NCI-H1694 treated with DMSO at 0.1 percent for 48 hours (cell line): ENCODE measurements at places on chromosomes 12 and 14.

DNA sequence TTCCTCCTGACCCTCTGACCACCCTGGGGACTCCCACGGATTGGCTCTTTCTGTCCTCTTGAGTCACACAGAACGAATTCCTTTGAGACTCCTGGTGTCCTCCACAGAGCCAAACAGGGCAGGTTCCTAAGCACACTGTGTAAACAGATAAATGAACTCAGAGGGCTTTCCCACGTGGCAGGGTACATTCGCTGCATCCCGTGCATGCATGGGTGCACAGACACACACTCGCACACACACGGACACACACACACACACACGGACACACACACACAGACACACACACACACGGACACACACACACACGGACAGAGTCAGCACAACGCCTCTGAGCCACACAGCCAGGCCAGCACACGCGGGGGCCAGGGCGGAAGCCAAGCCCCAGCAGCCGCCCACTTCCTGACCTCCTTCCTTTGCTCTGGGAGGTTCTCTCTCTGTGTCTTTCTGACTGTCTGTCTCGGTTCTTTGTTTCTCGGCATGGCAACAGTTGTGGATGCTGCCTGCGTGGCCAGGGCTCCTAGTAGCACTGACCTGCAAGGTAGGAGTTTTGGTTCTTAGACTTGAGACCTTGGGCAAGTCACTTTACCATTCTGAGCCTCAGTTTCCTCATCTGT lies 706 bp downstream of the CRACR2A start:
- no peak for DNase-seq

DNA sequence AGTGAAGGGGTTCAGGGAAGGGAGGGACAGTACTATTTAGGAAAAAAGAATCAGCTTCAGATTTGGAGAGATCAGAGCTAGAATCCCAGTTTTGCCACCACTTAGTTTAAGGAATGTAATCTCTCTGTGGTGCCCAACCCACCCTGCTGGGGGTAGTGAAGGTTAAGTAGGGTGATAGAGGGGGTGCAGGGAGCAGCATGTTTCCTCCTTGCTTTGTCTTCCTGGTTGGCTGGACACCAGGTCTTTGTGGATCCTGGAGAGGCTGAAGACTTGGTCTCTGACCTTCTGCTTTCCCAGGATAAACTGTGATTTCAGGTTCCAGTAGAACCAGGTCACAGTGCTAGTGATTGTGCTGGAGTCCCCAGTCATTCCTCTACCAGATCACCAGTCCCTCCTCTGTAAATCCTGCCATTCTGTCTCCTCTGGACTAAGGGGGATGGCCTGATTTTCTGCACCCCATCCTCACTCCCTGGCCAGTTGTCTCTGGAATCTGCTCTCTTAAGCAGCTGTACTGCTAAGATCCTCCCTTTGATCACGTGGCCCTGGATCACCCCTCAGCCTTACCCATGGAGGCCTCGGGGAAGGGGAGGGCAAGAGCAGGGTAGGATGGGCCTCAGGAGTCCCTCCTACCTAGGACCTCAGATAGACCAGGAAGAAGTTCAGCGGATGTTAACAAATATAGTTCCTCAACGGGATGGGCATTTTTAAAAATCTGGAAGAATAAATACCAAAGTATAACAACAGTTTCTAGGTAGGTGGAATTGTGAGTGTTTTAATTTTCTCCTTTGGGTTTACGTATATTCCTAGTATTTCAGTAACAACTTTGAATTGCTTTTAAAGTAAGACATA lies 3.1 kb downstream of the MAP3K12 start:
- DNase-seq = no peak

DNA sequence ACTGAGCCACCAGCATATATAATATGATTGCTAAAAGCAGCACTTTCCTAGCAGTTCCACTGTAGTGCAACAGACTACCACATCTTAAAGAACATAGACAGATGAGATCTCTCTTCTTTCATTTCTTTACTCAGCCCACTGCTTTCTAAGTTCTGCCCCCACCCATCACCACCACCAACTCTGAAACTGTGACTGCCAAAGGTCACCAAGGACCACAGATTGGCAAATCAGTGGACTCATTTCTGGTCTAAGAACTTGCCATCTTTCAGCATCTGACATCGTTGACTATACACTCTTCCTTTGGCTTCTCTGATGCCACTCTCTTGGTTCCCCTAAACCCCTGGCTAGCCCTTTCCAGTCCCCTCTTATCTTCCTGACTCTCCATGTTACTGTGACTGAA lies 38.4 kb downstream of the IFNG start:
- no peak for DNase-seq

- DNase-seq = no peak
These were observed 5.7 kb upstream of the CAND1 start for GRCh38 chr12:67263471-67263870.

DNA sequence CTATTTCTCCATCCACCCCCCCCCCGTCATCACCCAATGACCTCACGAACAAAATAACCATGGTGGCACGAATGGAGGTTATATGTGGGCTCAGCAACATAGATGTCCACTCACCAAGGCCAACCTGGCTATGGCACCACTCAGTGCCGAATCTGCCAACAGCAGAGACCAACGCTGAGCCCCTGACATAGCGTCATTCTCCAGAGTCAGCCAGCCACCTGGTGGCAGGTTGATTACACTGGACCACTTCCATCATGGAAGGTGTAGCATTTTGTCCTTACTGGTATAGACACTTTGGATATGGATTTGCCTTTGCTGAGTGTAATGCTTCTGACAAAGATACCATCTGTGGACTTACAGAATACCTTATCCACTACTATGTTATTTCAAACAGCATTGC lies 24.2 kb upstream of the DYRK2 start:
- no peak for DNase-seq

GRCh38 chr12:93939641-93940325 lies 208.6 kb upstream of the PLXNC1 start:
- no peak for DNase-seq

DNA sequence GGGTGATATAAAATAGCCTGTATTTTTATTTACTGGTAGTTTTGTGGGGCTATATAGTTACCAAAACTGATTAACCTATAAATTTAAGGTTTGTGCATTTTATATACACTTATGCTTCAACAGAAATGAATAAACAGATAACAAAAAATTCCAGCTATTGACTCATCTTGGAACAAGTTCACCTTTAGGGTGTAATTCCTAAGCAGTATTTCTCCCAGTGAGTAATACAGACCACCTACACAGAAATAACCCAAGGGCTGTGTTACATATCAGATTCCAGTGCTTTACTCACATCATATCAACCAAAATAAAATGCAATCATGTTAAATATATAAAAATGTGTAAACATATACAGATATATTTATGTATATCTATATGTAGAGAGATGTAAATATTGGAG lies 345.6 kb downstream of the ADAMTS20 start:
- no peak for DNase-seq

GRCh38 chr12:10016881-10017280 lies 6.5 kb downstream of the CLEC12B start:
- no peak for DNase-seq

GRCh38 chr12:31524791-31525495 lies 66.0 kb downstream of the DENND5B start:
- no peak for DNase-seq

DNA sequence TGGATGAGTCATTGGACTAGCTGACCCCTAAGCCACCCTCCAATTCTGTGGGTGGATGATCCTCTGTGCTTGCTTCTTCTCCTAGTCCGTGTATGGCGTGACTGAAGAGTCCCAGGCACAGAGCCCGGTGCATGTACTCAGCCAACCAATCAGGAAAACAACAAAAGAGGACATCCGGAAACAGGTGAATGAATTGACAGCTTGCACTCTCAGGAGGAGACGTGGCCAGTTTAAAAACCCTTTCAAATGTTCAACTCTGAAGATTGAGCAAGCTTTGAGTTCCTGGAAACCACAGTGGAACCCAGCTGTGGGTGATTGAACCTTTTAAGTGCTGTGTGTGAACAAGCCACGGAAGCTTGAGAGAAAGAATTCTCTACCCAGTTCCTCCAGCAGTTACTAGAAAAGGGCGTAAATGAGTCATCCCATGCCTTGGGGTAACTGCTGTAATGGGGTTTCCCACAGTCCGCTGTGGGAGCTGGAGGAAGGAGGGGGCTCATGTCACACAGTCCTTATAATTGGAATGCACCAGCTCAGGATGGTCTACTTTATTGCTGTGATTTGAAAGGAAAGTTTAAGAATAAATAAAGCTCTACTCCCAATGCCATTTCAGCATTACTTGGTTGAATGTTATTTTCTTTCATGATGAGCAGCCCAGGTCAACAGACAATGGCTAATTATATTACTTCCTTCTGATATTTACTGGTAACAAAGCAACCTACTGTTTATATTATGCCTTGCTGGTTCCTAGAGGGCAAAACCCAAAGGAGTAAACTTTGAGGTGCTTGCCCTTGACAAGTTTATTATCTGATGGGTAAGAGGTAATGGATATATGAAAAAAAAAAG lies 417.0 kb downstream of the DPF3 start:
- DNase-seq = no peak

GRCh38 chr12:110123919-110124268 lies 263 bp upstream of the IFT81 start:
- no peak for DNase-seq

GRCh38 chr12:1972856-1973317 lies 31.4 kb downstream of the DCP1B start:
- DNase-seq = no peak

DNA sequence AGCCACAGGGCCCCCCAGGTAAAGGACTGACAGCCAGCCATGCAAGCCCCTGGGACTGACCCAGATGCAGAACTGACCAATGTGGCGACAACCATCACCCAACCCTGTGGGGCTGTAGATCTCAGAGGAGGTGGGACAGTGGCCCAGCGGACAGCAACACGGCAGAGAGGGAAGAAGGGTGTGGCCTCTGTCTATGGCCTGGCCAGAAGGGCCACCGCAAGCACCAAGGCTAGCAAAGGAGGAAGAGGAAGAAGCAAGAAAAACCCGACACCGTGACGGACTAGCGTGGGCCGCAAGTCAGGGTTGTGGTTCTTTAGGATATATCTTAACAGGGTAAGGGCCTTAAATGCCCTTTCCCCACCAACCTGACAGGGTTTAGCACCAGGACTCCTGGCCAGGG lies 71.2 kb downstream of the ITPK1 start:
- no peak for DNase-seq

DNA sequence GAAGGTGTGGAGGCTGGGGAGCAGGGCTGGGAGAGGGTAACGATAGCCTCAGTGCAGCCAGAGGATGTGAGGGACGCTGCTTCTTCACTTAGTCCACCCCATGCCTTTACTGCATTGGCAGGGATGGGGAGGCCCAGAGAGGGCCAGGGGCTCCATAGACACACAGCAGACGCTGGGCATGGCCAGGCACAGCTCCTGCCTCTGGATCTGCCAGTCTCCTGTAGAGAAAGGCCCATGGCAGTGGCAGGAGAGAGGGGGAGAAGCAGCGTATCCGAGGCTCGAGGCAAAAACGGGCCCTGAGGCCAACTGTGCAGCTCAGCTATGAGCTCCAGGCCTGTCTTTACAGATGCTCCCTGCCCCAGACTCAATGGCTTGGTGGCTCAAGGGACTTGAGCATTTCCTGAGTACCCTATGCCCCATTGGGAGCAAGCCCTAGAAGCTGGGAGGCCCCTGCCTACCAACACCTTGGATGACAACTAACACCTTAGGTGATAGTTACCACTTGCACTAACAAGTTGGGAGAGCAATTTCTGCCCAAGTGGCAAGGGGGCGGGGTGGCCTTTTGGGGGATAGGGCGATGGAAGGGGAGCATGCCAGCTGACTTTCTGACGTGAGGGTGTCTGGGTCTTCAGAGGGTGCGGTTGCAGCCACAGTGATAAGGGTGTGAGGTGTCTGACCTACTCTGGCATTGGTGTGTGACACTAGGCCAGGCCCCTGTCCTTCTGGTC lies 5.0 kb upstream of the LBHD2 start:
- DNase-seq = no peak

- no peak for DNase-seq
These were observed 4.0 kb downstream of the LMNTD1 start for GRCh38 chr12:25549120-25549519.

GRCh38 chr14:52286661-52287649 lies 19.5 kb downstream of the PTGDR start:
- no peak for DNase-seq

GRCh38 chr14:52348776-52349175 lies 34.7 kb downstream of the PTGER2 start:
- no peak for DNase-seq

GRCh38 chr12:109016978-109017377 lies 3.9 kb downstream of the SVOP start:
- no peak for DNase-seq

GRCh38 chr12:47554046-47554653 lies 151.7 kb downstream of the RPAP3 start:
- no peak for DNase-seq

DNA sequence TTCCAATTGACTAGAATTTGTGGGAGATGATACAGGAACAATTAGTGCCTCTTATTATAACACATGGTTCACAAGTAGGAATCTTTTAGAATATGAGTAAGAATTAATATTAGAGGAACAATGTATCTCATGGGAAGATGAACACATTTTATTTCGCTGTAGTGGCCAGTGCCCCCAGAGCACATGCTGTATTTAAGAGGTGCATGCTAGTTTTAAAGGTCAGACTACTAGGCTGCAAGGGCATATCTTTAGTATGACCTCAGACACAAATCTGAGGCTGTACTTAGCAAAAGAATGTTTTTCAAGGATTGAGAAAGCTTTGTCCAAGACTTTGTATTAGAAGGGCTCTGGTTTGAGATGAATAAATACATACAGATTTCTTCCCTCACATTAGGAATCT lies 586.9 kb downstream of the CCER1 start:
- DNase-seq = no peak

DNA sequence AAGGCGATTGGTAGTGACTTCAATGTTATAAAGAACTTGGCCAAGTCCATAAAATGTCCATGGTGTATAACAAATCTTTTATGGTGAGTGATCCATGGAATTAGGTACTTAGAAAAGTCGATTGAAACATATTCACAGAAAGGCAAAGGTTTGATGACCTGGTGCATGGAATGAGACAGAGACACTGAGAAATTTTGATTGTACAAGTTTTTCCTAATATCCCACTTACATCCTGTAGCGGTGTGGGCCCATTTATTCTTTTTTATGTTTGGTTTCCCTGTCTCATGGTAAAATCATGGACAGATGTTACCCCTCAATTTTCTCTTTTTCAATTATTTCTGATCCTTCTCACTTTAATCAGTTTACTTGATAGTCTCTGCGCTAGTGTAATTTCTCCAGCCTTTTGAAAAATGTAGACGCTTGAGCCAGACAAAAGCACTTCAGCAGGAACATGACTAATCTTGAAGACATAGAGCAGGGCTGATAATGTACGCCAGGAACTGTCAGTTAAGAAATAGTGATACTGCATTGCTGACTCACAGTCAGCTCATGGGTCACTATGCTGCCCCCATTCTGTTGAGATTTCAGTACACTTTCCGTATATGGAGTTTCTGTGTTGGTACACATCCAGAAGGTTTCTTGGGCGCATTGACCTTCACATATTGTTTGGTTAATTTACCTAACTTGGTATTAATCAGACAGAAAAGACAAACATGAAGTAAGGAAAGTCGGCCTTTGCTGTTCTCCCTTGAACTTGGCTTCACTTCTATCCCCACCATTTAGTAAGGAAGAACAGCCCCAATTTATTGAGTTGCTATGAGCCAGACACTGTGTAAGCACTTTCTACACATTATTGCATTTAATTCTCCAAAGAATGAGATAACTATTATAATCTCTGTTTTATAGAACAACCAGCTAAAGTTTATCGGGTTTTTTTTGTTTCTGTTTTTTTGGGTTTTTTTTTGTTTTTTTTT lies 841.7 kb downstream of the DIO2 start:
- no peak for DNase-seq
